ENCODE measurements at places on chromosomes 5 and 9. TPM values are rescaled to one million over a fixed set of nuclear protein-coding genes. Genes with fewer than 3 reads are reported as not detected.

CATSPER3 gene
- total RNA-seq = 0.67 TPM

HRCT1 gene
- not detected for total RNA-seq

RMND5B gene
- 26.1 TPM for total RNA-seq

RFESD gene
- 5.7 TPM for total RNA-seq

GKAP1 gene
- 7.7 TPM for total RNA-seq

CER1 gene
- total RNA-seq = not detected

LECT2 gene
- total RNA-seq = not detected

SPINK4 gene
- not detected for total RNA-seq

ALDH1A1 gene
- not detected for total RNA-seq

CCNJL gene
- not detected for total RNA-seq

SLC26A2 gene
- total RNA-seq = 9.2 TPM

IZUMO3 gene
- total RNA-seq = not detected

COX7C gene
- 532 TPM for total RNA-seq

MLANA gene
- total RNA-seq = not detected
